ENCODE measurements at places on chromosomes 11 and 22.
A peak's percentile ranks its signal among the peaks of the same experiment; 100 is the strongest.

GRCh38 chr11:37390576-37391083, 792.6 kb upstream of the RAG2 start:
- no peaks in the 10 kb centered on the region for H3K36me3 ChIP-seq
- no peak for DNase-seq
- no peak overlapping the region for H3K27ac ChIP-seq
- H3K4me1 ChIP-seq: no peaks in the 10 kb centered on the region

DNA sequence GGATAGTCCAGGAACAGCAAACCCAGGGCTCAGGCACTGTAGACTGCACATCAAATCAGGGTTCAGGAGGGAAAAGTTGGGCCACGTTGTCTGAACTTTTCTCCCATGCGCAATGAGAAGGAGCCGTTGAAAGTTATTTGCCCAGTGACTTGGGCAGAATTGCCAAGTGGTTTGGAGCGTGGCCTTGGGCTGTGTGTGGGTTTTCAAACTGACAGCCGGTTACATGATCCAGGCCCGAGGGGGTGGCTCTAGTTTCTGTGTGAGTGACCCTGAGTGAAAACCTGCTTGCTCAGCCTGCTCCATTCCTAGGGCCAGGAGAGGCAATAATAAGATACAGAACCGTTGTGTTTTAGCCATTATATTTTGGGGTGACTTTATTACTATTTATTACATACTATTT, 20.3 kb downstream of the MB start:
- no peak overlapping the region for H3K27ac ChIP-seq
- no peaks in the 10 kb centered on the region for H3K36me3 ChIP-seq
- no peak overlapping the region for H3K4me3 ChIP-seq

GRCh38 chr11:10856689-10857458, 979 bp downstream of the ZBED5 start:
- H3K27ac ChIP-seq: peak overlapping the region; percentile 79
- no peaks in the 10 kb centered on the region for H3K27me3 ChIP-seq
- H3K4me1 ChIP-seq: 0 out of 2 replicates have a peak, but pooled peaks cover 4% of the 10 kb centered on the region
- peak overlapping the region; percentile 68 for H3K4me3 ChIP-seq

DNA sequence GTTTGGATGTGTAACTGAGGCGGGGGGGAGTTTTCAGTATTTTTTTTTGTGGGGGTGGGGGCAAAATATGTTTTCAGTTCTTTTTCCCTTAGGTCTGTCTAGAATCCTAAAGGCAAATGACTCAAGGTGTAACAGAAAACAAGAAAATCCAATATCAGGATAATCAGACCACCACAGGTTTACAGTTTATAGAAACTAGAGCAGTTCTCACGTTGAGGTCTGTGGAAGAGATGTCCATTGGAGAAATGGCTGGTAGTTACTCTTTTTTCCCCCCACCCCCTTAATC, 2.3 kb downstream of the MALAT1 start:
- H3K4me3 ChIP-seq: peak overlapping the region; percentile 73
- DNase-seq: no peak
- H3K27me3 ChIP-seq: no peaks in the 10 kb centered on the region
- H3K36me3 ChIP-seq: peaks cover 64% of the 10 kb centered on the region

GRCh38 chr11:118895093-118896039, 11.7 kb downstream of the CXCR5 start:
- H3K4me1 ChIP-seq: no peaks in the 10 kb centered on the region
- H3K36me3 ChIP-seq: no peaks in the 10 kb centered on the region
- H3K27ac ChIP-seq: no peak overlapping the region
- H3K4me3 ChIP-seq: no peak overlapping the region
- no peak for DNase-seq
- no peaks in the 10 kb centered on the region for H3K27me3 ChIP-seq

DNA sequence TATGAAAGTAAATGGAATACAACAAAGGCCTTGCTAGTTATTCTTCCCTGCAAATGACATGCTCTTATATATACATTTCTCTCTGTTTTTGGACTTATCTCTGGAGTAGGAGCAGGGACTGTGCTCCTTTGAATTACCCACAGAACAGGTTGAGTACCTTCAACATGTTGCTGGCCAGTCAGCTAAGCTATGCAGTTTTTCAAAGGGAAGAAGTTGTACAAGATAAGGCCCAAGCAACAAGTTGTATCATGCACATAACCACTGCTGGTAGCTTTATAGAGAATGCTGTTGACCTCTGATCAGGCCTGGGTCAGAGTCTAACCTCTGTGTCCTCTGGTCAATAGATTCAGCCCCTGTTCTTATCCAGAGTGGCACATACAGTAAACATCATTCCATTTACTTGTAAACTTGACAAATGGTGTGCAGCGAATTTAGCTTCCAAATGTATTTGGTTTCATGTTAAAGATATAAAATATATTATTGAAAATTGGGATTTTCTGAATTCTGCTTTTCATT, 99.6 kb downstream of the C11orf87 start:
- H3K36me3 ChIP-seq: no peaks in the 10 kb centered on the region
- H3K27me3 ChIP-seq: no peaks in the 10 kb centered on the region
- H3K4me3 ChIP-seq: no peak overlapping the region
- no peak overlapping the region for H3K27ac ChIP-seq
- H3K4me1 ChIP-seq: no peaks in the 10 kb centered on the region

- no peaks in the 10 kb centered on the region for H3K27me3 ChIP-seq
- no peak overlapping the region for H3K4me3 ChIP-seq
- no peaks in the 10 kb centered on the region for H3K36me3 ChIP-seq
- peak; percentile 87 for DNase-seq
- H3K4me1 ChIP-seq: peaks cover 79% of the 10 kb centered on the region
Measured at GRCh38 chr11:1829039-1829820, 5.6 kb upstream of the SYT8 start.

DNA sequence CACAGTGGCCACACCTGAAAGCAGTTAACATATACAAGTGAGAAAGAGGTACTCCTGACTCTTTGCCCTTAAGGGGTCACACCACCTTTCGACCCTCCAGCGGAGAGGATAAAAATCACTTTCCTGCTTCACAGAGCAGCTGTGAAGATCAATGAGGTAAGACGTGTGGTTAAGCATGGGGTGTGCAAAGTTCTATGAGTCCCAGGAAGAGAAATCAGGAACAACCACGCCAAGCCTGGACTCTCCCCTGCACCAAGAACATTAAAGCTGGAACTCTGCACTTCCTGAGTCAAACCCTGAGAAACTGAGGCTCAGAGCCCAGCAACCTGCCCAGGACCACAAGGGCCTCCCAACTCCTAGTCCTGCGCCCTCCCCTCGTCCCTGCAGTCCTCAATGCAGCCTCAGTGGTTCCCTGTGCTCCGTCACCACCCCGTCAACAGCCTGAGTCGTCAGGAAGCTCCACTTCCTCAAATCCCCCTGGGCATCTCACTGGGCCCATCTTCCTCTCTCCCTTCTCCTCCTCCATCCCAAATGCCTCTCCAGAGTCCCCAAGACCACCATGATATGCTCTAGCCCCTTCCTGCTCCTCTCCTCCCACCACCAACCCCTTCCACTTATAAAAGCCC, 17.7 kb downstream of the TNKS1BP1 start:
- no peaks in the 10 kb centered on the region for H3K27me3 ChIP-seq
- H3K36me3 ChIP-seq: peaks cover 47% of the 10 kb centered on the region
- DNase-seq: no peak
- H3K27ac ChIP-seq: no peak overlapping the region
- no peak overlapping the region for H3K4me3 ChIP-seq
- H3K4me1 ChIP-seq: peaks cover 23% of the 10 kb centered on the region

DNA sequence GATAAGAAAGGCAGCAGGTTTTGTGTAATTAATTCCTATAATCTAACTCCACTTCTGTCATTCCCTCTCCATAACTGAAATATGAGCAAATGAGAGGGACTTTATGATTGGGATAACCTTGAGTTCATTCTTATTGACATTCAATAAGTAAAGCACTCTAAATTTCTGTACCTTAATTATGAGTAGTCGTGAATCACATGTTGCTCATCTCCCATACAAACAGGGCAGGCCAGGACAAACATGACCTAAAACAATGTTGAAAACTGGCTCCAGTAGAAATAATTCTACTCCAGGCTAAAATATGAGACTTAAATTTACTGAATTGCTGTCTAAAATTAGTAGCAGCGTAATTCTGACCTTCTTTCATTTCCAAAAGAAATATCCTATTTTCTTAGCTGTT, 505.4 kb downstream of the NELL1 start:
- DNase-seq: no peak
- 0 out of 2 replicates have a peak, but pooled peaks cover 2% of the 10 kb centered on the region for H3K36me3 ChIP-seq
- no peaks in the 10 kb centered on the region for H3K27me3 ChIP-seq
- no peak overlapping the region for H3K27ac ChIP-seq
- H3K4me1 ChIP-seq: no peaks in the 10 kb centered on the region
- no peak overlapping the region for H3K4me3 ChIP-seq

DNA sequence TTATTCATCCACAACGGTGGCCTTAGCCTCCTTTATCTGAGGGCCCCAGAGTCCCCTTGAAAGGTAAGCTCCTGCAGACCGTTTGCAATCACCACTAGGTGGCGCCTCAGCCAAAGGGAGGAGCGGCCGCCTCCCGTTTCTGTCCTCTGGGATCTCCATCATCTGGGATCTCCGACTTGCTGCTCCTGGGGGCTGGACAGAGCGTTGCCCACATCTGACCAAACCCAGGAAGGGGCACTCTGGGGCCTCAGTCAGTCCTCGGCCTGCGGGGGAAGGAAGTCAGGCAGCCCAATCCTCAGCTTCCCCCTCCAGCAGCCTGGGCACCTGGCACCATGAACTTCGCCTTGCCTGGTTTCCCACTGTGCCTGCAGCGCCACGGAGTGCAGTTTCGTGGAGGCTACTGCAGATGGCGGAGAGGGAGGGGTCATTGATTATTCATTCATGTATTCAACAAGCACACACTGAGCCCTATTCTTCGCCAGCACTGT, 23.5 kb downstream of the TP53I11 start:
- peaks cover 12% of the 10 kb centered on the region for H3K4me1 ChIP-seq
- H3K27ac ChIP-seq: no peak overlapping the region
- peak; percentile 88 for DNase-seq
- no peak overlapping the region for H3K4me3 ChIP-seq
- H3K27me3 ChIP-seq: no peaks in the 10 kb centered on the region
- no peaks in the 10 kb centered on the region for H3K36me3 ChIP-seq

GRCh38 chr11:73528483-73529203, 69.3 kb downstream of the FAM168A start:
- H3K27me3 ChIP-seq: no peaks in the 10 kb centered on the region
- no peaks in the 10 kb centered on the region for H3K36me3 ChIP-seq
- DNase-seq: no peak
- no peaks in the 10 kb centered on the region for H3K4me1 ChIP-seq

DNA sequence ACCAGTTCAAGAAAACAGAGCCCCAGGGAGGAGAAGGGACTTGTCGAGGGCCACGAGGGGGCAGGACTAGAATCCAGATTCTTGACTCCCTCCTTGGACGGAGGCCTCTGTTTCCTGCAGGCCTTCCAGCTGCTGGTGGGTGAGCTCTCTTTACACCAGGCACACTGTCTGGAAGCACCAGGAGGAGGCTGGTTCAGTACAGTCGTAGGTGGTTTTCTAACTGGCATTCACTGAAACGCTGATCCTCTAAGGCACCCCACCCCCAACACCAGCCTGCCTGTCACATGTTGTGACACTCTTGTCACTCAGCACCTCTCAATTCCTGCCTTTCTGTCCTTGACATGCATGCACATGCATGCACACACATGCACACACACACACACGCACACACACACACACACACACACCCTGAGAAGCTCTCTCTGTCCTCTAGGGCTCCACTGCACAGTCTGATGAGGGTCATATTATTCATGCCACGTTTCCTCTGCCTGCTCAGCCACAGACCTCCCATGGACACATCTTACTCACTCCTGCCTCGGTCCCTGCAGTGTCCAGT, 751 bp downstream of the MS4A10 start:
- no peak for DNase-seq
- H3K27me3 ChIP-seq: no peaks in the 10 kb centered on the region
- H3K27ac ChIP-seq: no peak overlapping the region
- no peak overlapping the region for H3K4me3 ChIP-seq
- H3K4me1 ChIP-seq: no peaks in the 10 kb centered on the region

DNA sequence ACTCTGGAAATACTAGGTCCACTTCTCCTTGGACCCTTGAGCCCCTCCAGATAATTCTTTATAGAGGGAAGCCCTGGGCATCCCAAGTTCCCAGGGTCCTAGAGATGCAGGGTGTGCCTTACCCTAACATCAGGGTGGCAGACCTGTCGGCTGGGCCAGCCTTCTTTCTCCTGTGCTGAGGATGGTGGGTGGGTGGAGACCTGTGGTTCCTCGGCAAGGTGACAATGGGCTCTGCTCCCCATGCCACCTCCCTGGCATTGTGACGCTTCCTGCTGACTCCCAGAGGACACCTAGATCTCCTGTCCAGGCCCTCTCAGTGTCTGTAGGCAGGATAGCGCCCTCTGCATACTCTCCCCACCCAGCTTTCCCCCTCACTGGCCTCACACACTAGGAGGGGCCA, 3.8 kb upstream of the DERL3 start:
- H3K36me3 ChIP-seq: peaks cover 11% of the 10 kb centered on the region
- H3K27me3 ChIP-seq: no peaks in the 10 kb centered on the region
- H3K4me1 ChIP-seq: peaks cover 58% of the 10 kb centered on the region
